PC-9 (cell line): ENCODE measurements at places on chromosomes 2 and 18.

- DNase-seq = peak; percentile 84
Measured at GRCh38 chr18:51137026-51137729, 60.3 kb downstream of the MEX3C start.

- DNase-seq = no peak
Measured at GRCh38 chr2:225932811-225933413, 533.4 kb downstream of the NYAP2 start.

- DNase-seq = no peak
Measured at GRCh38 chr2:96523659-96524481, 12.7 kb upstream of the ARID5A start.

GRCh38 chr18:2916184-2916583 lies 69.4 kb downstream of the EMILIN2 start:
- DNase-seq = no peak

- DNase-seq = peak; percentile 56
Measured at GRCh38 chr2:18520451-18521425, 39.7 kb downstream of the RDH14 start.

DNA sequence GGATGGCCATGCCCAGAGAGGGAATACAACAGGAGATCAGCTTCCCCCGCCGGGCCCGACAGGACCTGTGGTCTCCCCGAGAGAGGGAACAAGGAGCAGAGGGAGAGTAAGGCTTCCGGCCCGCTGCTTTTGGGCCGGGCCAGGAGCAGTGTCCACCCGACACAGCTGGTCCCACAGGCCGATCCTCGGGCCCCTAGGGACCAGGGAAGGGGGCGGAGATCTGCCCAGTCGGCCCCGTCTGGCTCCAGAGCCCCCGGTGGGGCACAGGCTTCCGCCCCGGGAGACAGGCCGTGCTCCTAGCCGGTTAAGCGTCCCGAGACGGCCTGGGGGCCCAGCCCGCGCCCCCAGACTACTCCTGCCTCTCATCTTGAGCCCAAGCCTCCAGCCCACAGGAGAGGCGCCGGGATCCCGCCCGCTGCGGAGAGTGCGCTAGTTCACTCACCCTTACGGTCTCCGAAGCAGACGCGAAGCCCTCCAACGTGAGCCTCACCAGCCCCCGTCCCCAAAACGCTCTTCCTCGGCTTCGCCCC lies at the start of gene MCFD2:
TSS of gene MCFD2 (minus strand) at position 526 of the 530 bp plus-strand sequence. CDS start 6,635 bp downstream, outside the sequence.
- no peak for DNase-seq

DNA sequence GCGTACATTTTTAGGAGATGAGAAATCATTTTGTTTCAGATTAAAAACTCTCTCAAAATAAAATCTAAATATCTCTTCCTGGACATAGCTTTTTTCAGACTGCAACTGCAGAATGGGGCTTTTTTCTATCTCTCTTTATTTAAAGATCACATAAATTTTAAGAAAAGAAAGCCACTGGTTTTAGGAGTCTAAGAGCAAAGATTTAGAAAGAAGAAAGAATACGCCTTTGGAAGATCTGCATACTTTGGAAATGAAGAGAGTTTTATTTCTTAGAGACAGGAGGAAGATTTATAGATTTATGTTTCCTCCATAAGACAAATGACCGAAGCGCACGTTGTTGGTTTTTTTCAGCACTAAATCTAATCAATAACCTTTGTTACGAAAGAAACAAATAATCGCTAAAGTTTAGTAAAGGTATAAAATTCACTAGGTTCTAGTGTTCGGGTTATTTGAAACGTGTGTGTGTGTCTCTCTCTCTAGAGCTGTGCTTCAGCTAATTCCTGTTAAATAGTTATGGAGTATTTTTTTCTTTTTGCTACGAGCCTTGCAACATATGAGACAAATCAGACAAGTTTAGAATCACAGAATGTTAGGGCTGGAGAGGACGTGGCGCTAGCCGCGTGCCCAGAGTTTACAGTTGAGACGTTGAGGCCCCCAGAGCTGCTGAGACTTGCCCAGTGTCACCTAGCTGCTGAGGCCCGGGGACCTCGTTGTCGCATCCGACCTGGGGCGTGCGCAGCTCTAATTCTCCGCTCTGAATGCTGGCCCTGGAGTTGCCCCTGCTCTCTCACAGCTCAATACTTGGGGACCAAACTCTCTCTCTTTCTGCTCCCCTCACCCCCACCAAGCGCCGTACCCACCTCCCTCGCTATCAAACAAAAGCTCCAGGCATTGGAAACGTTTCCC lies 69.9 kb downstream of the CTAGE1 start:
- no peak for DNase-seq

- DNase-seq = peak; percentile 84
Measured at GRCh38 chr2:9975328-9975727, 23.8 kb downstream of the GRHL1 start.

GRCh38 chr2:107281637-107282036 lies 395.7 kb upstream of the ST6GAL2 start:
- no peak for DNase-seq

- DNase-seq = no peak
Measured at GRCh38 chr2:134202371-134202770, 51.5 kb upstream of the MGAT5 start.

GRCh38 chr2:85318222-85319074 lies 9.3 kb downstream of the TGOLN2 start:
- DNase-seq = no peak

DNA sequence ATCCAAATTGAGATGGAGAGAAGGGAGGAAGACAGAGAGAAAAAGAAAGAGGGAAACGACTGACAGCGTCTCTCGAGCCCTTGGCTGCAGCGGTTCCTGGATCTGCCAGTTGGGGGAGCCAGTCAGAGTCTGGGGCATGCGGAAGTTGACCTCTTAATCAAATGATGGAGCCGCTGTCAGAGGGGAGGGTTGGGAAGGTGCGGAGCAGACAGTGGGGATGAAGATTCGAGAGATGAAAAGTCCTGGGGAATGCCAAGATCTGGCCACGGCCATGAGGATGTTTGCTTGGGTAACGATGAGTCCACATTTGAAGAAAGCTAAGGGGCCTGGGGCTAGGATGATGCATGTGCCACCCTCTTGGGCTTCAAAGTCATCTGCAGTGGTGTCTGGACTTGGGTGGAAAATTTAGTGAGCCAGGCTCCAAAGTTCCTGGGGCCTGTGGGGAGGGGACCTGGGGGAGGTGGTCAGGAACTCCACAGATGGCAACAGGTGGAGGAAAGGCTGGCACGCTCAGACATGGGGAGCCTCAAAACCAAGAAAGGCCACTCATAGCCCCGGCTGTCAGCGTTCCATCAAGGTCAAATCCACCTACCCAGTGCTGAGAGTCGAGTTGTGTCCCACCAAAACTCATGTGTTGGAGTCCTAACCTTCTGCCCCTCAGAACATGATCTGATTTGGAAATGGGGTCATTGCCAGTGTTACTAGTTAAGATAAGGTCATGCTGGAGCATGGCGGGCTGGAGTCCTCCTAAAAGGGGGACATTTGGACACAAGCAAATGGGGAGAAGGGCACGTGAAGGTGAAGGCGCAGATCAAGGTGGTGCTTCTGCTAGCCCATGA lies 200.1 kb downstream of the NDUFA10 start:
- no peak for DNase-seq

DNA sequence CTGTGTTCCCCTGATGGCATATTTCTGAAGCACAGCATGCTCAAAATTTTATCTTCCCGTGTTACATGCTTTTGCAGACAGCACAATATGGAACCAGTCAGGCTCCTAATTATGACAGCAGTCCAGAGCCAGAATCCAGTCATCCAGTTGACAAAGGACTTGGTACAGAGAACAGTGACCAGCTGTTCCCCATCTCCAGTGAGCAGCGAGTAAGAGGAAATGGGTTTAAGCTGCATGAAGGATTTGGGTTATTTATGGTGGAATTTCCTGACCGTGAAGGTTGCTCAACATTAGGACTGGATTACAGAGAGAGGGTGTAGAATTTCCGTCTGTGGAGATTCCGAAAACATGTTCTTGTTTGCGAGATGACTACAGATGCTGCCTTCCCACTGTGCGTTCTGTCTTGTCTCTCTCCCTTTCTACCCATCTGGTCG lies 24.4 kb downstream of the SGPP2 start:
- DNase-seq = no peak

GRCh38 chr2:147607379-147607778 lies 237.4 kb upstream of the ACVR2A start:
- no peak for DNase-seq

- no peak for DNase-seq
Measured at GRCh38 chr2:59737299-59737698, 816.2 kb downstream of the BCL11A start.

GRCh38 chr2:235541838-235542549 lies 48.2 kb downstream of the AGAP1 start:
- no peak for DNase-seq

DNA sequence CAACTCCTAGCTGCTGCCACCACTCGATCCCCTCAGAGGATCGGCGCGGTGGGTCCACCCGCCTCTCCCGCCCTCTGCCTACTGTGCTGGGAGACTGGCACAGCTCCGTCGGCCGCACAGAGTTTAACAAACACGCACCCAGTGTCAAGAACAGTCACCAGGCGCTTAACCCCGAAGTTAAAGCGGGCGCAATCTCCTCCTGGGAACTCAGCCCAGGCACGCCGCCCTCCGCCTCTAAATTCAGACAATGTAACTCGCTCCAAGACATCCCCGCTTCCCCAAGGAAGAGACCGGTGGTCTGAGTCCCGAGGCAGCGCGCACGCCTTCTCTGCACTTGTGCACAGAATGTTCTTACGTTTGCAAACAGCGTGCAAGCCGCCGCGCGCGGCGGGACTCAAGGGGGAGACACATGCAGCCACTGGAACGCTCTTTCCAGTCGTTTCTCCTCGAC lies 533 bp downstream of the CXCR4 start:
- no peak for DNase-seq

- no peak for DNase-seq
Measured at GRCh38 chr18:75140296-75140695, 68.6 kb downstream of the PTGR3 start.

DNA sequence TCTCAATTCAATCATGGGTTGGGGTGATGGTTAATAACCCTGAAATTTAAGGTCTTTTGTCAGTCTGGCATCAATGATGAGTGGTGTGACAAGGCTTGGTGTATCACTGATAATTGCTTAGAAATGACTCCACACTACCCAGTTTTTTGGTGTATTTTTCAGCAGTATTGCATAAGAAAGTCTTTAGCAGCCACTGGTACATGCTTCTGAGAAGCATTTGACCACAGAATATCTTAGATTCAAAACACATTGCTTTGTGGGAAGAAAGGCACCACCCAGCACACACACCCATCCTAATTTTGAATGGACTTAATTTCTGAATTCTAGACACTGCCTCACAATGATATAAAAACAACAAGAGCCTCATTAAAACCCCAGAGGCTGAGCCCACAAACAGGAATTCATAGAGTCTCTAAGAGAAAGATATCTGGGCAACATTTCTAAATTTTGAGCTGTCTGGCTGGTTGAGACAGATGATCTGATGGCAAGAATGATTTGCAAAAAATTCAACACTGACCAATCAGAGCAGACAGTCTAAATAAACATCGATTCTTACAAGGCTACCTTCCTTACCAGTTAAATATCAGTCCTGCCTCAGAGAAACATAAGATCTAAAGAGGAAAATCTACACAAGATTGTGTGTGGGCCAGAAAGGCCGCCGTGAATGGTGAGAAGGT lies 114.7 kb upstream of the CYP1B1 start:
- DNase-seq = no peak

DNA sequence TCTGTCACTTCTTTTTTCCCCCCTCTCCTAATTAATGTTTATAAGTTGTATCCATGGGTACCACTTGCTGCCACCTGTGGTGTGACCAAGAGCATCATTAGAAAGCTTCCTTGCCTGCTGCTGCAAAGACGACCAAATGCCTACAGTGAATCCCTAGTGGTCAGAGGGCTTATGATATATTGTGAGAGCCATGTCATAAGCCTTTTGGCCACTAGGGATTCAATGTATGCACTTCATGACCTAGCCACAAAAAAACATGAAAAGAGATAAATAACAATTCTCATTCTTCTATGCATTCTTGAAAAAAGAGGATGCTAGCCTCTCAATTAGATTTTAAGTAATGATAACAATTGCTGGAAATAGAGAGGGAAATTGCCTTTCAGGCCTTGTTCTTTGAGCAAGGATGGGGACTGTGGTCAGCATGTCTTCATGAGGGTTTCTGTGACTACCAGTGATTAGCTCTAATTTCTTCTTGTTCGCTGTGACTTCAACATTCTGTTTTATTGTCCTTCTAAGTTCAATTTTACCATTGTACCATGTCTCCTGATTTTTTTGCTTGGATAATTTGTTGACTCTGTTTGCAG lies 435.3 kb downstream of the TGIF1 start:
- DNase-seq = no peak

DNA sequence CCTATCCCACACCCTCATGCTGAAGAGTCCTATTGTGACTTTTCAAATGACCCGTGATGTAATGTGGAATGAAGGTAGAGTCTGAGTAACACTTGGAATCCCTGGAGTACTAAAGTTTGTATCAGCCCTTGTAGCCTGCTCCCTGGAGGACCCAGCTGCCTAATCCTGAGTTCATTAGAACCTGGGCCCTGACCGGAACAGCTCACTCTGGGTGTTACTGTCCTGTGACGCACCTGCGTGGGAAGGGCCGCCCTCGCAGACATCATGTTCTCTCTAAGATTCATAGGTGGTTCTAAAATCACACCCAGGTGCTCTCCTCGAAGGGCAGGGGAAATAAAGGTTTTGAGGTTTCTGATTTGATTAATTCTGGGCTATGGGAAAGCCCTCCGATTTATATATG lies 62.3 kb downstream of the NCK2 start:
- no peak for DNase-seq
